SW480 (cell line): ENCODE measurements at places on chromosomes 1 and 21.
A peak's percentile ranks its signal among the peaks of the same experiment; 100 is the strongest.

DNA sequence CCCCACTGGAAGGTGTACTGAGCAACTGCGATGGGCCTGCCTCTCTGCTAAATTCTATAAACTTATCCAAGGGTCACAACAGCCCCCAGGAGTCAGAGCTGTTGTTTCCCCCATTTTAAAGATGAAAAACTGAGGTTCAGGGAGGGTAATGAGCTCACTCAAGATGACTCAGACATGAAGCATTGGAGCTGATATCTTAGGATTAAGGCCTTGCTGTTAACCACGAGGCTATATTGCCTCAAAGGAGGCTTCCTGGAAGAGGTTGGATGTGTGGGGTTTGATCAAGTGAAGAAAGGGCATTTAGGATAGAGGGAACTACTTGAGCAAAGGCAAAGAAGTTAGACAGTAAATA lies 6.7 kb downstream of the LDLRAP1 start:
- DNase-seq: no peak

- no peak for DNase-seq
These were observed 69.6 kb downstream of the WLS start for GRCh38 chr1:68162761-68163160.

GRCh38 chr1:170578359-170578758 lies 46.4 kb downstream of the GORAB start:
- no peak for DNase-seq

- no peak for DNase-seq
These were observed 8.6 kb downstream of the ARF1 start for GRCh38 chr1:228091084-228091483.

DNA sequence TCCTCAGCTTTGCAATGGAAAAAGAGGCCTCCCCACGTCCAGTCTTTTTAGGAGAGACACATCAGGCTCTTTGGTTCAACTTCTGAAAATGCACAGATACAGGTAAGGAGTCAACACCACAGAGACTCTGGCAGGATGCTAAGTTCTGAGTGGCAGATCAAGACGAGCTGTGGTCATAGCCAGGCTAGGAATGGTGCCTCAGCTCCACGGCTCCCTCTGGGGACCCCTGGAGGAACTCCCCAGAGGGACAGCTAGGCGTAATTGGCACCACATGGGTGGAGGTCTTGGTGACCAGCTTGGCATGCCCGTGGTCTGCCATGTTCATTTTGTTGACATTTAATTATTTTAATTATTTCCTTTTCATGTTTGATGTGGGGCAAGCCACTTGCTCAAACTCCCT lies 206.1 kb downstream of the KAZN start:
- DNase-seq: peak; percentile 21

DNA sequence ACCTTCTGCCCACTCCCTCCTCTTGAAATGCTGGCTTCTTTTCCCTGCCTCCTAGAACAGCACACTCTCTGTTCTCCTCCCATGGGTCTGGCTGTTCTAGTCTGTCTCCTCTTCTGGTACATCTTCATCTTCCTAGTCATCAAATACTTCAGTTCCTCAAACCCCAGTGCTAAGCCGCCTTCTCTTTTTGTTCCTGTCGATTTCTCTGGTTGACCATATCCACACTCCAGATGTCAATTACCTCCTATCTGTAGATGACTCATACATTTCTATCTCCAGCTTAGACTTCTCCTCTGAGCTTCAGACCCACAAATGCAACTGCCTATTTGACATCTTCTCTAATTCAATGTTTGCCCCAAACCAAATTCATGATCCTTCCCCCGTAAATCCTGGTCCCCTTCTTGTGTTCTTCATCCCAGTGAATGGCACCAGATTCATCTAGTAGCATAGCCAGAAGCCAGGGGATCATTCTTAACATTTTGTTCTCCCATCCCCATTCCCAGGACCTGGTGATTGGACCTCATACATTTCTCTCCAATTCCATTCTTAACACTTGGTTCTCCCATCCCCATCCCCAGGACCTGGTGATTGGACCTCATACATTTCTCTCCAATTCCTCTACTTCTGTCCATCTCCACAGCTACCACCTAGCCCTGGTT lies 35.9 kb downstream of the USP24 start:
- no peak for DNase-seq

DNA sequence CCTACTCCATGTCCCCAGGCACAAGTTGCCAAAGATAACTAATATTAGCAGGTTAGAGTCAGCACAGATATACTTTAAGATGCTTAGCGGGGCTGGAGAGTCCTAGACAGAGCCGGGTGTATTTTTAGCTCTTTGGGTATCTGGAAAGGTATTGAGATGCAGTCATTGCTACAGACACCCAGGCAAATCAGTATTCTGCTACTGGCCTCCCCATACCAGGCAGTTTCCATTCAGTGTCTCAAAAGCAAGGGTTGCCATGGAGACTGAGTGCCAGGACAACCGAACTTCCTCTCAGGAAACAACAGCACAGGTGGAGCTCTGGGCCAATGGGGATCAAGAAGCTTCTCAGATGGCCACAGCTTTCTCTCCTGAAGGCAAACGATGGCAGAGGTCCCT lies 45.3 kb downstream of the KCNC4 start:
- DNase-seq: no peak

DNA sequence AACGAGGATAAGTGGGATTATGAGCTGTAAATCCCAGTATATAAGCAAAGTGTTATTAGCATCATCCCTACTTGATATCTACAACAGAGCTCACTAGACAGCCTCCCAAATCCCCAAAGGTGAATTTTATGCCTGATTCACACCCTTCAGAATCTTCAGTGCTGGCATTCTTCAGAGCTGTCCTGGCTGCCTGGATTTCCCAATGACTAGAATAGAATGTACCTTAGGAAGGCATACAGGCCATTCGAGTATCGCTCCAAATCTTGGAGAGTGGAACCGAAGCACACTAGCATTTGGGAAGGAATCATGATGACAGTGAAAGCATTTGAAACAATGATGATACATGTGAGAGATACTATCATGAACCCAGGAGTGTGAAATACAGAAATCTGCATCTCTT lies 22.3 kb downstream of the ZBTB40 start:
- no peak for DNase-seq

DNA sequence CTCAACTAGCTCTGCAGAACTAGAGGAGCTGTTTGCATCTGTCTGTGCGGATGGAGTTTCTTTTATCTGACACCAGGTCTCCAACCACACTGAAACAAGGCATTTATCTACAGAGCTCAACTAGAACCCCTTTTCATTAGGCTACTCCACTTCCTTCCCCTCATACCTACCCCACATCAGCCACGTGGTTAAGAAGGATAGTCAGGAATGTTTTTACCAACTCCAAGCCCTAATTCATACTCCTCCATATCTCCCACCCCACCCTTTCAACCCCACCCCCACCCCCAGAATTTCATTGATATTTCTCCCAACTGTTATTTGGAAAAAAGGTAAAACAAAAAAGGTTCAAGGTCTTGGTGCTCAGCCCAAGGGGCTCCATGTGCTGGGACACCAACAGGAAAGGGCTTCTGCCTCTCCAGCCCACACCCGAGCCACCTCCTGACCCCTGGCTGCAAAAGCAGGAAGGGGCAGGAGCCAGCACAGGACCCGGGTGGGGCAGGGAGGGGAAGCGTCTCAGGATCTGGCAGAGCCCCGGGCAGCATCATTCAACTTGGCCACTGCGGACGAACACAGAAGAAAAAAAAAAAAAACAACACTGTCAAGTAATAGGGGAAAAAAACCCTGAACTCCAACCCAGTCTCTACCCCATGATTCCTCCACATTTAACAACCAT lies 7.0 kb downstream of the ENSA start:
- no peak for DNase-seq

DNA sequence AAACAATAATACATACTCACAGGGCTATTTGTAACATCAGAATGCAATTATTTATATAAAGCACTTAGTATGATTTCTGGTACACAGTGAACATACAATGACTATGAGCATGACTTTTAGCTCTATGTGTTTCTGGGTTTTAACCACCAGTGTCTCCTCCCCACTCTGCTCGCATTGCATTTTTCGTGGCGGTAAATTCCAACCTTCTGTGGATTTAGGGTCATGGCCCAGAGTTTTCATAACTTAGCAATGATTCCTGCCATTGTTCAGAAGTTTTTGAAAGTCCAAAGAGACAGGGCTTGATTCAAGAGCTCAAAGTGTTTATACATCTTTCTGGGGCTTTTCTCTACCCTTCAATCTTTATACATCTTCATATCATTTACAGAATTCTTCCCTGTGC lies 191.3 kb downstream of the BACH1 start:
- DNase-seq: no peak

- no peak for DNase-seq
These were observed 51.7 kb upstream of the DUSP10 start for GRCh38 chr1:221793439-221794078.

- peak; percentile 16 for DNase-seq
These were observed 779 bp downstream of the SLC44A3 start for GRCh38 chr1:94820936-94821335.

GRCh38 chr1:54371942-54372275 lies 34.3 kb downstream of the SSBP3 start:
- DNase-seq: no peak

DNA sequence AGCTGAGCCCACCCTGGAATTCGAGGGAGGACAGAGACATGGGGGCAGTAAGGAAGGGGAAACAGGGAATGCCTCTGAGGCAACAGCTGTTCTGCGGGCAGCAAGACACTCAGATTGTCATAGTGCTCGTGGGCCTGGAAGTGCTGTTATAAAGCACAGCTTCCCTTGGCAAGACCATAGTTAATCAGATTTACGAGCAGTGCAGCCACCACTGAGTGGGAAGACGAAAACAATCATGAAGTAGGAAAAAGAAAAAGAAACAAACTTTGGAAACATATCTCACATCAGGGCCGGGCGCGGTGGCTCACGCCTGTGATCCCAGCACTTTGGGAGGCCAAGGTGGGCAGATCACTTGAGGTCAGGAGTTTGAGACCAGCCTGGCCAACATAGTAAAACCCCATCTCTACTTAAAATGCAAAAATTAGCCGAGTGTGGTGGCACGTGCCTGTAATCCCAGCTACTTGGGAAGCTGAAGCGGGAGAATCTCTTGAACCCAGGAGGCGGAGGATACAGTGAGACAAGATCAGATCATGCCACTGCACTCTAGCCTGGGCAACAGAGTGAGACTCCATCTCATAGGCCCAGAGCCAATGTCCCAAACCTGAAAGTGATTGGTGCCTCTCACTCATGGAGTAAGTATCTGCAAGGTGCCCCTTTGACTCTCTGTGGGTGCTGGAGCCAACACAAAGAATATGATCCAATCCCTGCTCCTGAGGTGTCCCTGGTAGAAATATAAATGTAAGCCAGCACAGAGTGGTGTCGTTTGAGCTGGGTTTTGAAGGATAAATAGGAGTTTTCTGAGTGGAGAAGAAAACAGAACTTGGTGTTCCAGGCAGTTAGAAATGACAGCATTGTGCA lies 55.6 kb upstream of the GPR153 start:
- no peak for DNase-seq

- DNase-seq: no peak
These were observed 4.1 kb downstream of the ATP5IF1 start for GRCh38 chr1:28240024-28240423.

DNA sequence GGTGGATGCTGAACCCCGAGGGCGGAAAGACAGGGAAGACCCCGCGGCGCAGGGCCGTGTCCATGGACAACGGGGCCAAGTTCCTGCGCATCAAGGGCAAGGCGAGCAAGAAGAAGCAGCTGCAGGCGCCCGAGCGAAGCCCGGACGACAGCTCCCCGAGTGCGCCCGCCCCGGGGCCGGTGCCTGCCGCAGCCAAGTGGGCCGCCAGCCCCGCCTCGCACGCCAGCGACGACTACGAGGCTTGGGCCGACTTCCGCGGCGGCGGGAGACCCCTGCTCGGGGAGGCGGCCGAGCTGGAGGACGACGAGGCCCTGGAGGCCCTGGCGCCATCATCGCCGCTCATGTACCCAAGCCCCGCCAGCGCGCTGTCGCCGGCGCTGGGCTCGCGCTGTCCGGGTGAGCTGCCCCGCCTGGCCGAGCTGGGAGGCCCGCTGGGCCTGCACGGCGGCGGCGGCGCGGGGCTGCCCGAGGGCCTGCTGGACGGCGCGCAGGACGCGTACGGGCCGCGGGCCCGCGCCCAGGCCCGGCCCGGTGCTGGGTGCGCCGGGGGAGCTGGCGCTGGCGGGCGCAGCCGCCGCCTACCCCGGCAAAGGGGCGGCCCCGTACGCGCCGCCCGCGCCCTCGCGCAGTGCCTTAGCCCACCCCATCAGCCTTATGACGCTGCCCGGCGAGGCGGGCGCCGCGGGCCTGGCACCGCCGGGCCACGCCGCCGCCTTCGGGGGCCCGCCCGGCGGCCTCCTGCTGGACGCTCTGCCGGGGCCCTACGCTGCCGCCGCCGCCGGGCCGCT lies 20.7 kb downstream of the FOXO6 start:
- DNase-seq: peak; percentile 56

DNA sequence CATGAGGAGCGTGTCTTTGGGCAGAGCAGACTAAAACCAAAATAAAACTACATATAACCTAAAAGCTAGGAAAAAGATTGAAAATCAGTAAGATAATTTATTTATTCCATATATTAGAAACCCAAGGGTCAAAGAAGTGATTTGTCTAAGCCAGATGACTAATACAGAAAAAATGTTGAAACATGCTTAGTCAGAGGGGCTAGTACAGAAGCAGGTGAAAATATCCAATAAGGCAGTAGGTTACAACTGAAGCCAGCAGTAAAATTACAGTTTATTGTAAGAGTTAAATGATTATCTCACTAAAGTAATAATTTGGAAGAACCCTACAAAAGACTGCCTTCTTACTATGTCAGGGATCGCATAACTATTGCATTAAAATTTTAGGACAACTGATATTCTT lies 1190.9 kb upstream of the PRMT6 start:
- DNase-seq: no peak

DNA sequence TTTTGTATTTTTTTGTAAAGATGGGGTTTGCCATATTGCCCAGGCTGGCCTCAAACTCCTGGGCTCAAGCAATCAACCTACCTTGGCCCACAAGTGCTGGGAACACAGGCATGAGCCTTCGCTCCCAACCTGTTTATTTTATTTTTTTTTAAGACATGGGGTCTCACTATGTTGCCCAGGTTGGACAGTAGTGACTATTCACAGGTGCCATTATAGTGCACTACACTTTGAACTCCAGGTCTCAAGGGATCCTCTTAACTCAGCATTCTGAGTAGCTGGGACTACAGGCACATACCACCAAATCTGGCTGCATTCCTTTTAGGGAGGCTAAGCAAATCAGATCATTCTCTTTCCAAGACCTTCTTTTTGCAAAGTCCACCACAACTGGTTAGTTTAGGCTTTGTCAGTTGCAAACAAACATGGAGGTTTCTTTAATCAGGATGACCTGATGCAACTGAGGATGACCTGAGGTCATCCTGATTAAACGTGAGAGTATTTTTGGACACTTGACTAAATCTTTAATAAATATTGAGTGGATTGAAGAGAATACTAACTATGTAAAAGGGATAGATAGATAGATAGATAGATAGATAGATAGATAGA lies 30.0 kb upstream of the RALGPS2 start:
- no peak for DNase-seq

- DNase-seq: no peak
These were observed 82.5 kb downstream of the C4BPA start for GRCh38 chr1:207186503-207186902.

- peak; percentile 70 for DNase-seq
These were observed 8.5 kb upstream of the ERG start for GRCh38 chr21:38506661-38507281.
